Breast epithelium (tissue), 4 donors: ENCODE measurements at places on chromosomes 5 and 9.

GRCh38 chr9:27473111-27473529 lies 51.0 kb upstream of the IFNK start:
- peak; percentile 62 for DNase-seq

DNA sequence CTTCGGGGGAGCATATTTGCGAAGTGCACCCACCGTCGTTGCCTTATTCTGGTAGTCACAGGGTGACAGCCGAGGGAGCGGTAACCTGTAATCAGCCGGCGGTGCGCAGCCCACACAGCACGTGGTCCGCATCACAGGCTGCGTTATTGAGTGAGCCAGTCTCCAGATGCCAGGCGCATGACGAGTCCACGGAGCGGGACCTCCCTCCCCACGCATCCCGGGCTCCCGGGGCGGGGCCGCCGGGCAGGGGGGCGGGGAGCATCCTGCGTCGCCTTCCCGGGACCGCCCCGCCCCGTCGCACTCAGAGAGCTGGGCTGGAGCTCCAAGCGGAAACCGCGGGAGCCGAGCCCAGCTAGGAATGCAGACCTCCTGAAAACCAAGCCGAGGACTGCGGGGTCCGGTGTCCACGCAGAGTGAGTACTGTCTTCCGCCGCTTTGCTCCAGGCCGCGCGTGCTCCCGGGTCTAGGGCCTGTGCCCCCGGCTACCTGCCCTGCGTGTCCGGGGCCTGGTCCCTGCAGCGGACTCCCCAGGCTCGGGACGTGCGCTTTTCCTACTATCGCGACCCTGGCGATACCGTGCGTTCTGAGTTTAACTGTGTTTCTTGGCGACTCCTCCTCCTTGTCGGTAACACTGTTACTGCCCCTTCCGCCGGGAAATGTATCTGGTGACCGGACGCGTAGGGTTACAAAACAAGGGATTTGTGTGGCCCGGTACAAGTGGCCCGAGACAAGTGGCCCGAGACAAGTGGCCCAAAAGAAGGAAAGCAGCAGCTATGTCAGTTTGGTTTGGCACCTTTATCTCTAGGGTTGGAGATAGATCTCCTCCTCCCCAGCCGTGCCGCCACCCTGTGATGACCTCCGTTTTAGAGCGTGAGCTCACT lies 40.6 kb downstream of the CAST start:
- peak; percentile 92 for DNase-seq

- DNase-seq = no peak
Observed at GRCh38 chr5:25763781-25764180, 1119.0 kb upstream of the CDH10 start.

DNA sequence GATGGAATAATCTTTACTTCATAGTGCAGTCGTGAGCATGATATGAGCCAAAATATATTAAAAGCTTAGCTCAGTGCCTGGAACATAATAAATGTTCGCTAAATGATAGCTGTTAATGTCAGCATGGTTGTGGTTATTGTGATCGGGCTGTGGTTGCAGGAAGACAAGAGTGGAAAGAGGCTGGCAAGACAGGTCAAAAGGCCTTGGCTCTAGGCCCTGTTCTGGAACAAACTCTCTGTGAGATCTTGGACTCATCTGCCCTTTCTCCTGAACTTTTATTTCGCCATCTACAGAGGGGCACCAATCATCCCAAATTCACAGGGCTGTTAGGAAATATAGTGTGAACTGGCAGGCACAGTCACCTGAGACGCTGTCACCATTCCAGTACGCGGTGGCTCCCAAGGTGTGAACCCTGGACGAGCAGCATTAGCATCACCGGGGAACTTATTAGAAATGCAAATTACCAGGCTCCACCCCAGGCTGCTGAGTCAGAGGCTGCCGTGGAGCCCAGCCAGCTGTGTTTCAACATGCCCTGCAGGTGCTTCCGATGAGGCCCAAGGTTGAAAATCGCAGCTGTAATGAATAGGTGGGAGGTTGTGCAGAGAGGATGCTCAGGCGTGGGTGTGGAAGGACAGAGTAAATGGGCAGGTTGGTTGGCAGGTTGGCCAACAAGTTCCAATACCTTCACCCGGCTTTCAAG lies 50.2 kb upstream of the SAP30L start:
- no peak for DNase-seq

- DNase-seq = peak; percentile 53
Observed at GRCh38 chr5:78829811-78830527, 155.1 kb downstream of the ARSB start.

- no peak for DNase-seq
Observed at GRCh38 chr9:97811533-97812246, 41.3 kb upstream of the FOXE1 start.

- DNase-seq = no peak
Observed at GRCh38 chr9:123058834-123059233, 25.4 kb downstream of the GPR21 start.

DNA sequence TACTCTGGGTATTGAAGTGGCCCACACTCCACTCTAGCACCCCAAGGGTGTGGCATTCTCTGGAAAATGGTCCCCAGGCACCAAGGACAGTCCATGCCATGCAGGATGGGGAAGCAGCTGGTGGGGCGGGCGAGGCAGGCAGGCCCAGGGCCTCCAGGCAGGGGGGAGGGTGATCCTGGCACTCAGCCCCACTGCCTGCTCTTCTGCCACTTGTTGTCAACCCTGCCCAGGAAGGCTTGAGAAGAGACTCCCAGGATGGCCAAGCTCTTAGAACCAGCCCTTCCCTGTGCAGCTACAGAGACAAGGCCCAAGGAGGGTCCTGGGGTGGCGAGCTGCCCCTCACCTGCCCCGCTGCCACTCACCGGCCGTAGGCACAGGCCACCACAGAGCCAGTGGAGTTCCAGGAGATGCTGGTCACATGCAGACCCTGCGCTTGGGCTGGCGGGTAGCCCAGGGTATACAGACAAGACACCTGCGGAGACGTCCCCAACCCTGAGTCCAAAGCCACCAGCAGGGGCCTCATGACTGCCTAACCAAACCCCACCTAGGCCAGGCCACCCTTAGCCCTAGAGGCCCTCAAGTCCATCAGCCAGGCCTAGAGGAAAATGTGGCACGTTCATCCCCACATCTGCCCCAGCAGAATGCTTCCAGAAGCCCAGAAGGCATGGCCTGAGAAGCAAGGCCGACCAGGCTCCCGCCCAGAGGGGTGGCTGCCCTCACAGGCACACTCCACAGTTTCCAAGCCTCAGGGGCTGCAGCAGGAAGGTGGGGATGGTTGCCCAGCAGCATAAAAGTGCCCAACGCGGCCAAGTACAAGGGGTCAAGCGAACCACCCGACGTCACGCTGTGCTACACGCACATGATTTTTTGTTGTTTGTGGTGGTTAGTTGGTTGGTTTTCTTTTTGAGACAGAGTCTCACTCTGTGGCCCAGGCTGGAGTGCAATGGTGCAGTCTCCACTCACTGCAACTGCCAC lies 19.8 kb downstream of the DYNC2I2 start:
- DNase-seq = peak; percentile 72

DNA sequence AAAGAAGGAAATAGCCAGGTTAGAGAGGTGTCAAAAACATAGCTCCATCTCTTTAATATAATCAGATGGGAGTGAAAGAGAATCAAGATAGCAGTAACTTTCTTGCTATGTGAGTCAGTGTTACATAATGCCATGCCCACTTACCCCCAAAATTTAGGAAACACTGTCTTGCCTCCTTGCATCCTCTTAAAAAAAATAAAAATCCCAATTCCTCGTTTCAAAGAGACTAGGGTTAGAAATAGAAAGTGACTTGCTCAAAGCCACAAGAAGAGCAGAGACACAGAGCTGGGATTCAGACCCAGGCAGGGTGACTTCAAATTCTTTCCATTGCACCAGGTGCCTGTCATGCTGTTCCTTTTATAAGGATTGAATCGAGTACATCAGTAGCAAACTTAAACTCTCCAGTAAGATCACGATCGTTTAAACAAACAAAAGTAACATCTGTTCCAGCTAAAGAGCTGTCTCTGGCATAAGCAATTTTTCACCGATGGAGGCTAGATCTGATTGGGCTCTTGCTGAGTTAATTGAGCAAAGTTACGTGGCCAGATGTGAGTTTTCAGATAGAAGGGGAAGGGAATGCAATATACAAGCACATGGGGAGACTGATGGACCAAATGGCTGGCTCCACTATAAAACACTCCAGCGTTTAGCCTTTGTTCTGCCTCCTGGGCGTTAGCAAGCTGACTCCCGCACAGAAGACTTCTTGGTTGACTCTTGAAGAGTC lies 176.9 kb downstream of the PALM2AKAP2 start:
- no peak for DNase-seq

DNA sequence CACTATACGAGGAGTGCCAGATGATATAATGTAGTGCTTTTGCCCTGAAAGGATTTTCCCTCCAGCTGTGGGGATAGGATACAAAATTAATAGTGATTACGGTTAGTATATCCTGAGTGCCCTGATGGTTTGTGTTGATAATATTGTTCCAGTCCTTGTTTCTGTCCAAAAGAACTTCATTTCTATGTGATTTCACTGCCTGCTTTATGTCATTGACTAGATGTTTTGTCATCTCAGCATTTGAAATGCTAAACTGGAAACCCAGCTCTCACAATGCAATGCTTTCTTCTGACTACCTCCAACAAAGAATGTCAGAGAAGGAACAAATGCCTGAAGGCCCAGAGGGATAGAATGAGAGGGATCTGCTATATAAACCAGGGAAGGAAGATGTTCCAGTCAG lies 177.8 kb downstream of the NIPBL start:
- no peak for DNase-seq

DNA sequence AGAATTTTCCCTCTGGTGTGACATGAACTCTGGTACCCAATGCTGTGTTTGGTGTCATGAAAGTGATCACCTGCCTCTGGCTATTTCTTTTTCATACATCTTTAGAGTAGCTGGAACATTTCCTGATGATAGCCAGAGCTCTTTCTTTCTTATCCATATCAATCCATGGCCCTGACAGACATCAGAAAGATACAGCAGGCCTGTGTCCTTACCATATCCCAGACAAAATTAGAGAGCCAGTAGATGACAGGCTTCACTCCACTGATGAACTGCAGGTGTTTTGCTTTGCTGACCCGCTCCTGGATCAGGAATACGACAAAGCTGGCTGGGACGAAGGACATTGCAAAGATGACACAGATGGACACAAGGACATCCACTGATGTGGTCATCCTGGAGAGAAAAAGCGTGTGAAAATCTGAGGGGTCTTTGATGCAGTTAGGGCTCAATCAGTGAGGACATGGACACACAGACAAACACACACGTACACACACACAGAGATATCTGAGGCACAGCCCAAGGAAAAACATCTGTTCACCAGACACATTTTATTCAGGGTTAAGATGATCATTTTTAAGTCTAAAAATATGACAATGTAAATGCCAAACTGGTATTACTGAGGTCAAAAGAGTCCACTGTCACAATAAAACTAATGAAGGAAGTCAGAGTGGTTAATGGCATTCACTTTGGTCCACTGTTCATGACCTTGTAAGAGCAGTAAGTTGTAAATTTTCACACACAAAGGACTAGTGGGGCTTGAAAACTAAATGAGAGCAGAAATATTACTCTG lies 34.5 kb downstream of the NIPSNAP3B start:
- no peak for DNase-seq

GRCh38 chr5:40755407-40756365 lies at the start of gene TTC33:
Gene TTC33, minus strand, starts transcription at chr5:40755961. Its CDS starts 8,943 bp downstream, at chr5:40747018.
- peak; percentile 94 for DNase-seq

DNA sequence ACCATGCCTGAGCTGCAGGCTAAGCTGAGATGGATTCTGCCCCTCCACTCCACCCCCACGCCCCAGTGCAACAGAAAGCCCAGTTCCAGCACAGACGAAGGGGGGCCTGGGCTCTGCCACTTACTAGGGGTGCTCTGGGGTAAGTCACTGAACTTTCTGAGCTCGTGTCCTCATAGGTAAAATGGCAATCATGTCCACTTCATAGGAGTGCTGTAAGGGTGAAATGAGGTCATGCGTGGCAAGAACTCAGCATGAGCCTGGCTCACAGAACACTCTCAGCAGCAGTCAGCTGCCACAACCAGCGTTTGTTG lies 8.4 kb upstream of the PSD2 start:
- no peak for DNase-seq

- no peak for DNase-seq
Observed at GRCh38 chr9:6581253-6581652, 64.3 kb downstream of the GLDC start.

DNA sequence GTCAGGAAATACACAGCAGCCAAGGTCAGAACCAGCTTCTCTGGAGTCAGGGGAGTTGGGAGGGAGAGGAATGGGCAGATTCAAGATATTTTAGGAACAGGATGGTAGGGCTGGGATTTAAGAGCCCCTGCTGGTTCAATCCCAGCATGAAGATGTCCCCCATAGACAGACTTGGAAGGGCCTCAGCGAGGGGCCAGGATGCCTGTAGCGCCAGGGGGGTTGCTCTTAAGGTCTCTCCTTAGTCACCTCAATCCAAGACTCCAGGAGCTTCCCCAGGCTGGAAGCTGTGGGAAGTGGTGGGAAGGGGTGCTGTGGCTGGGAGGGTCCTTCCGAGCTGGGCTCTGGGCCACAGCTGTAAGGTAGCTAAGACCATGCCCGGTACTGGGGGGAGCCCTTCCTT lies 8.1 kb upstream of the TSPAN17 start:
- DNase-seq = no peak

GRCh38 chr5:74949976-74950375 lies 83.8 kb upstream of the FAM169A start:
- DNase-seq = no peak

DNA sequence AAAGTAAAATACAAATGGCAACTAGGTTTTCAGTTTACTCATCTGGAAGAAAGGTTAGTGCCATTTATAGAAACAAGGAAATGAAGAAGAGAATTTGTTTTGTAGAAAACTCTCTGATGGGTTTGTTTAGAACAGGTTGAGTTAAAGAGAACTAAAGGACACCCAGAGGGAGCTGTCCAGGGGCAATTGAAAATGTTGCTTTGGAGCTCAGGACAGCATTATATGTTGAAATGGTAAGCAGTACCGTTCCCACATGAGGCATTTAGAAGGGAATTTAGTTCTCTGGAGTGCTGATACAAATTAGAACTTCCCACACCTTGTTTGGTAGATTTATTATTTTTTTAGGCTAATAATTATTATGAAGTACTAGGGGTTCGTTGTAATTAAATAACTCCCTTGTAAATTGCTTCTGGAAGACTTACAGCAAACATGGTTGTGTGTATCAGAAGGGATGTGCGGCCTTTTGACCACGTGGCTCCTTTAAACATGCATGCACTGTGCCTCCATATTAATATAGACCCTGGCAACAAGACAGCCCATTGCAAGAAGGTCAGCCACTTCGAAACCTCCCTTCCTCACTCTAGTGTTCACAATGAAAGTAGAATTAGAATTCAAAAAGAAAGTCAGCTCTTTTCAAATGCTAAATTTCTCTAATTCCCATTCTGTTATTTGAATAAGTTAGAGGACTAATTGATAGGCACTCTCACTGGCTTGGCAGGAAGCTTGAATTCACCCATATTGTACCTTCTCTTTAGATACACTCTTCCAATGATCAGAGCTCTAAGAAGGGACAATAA lies 71.7 kb downstream of the ZNF462 start:
- DNase-seq = no peak

DNA sequence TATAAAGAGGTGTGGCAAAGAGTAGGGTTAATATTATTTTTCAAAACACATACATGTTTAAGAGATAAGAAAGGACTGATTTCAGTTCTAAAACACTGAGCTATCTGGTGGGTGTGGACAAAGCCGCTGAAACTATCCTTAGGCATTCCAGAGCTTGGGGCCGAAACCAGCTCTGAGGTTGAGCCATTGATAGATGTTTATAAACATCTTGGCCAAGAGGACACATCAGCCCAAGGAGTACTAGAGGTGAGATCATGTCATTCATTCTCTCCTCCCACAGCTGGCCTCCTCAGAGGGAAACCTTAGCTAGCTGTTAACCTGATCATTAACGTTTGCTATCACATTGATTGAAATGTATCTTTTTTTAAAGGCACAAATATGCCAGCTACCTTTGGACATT lies 89.9 kb downstream of the NLN start:
- DNase-seq = no peak

GRCh38 chr5:59711310-59711709 lies 182.2 kb downstream of the PDE4D start:
- DNase-seq = no peak
